NAMALWA (cell line): ENCODE measurements at places on chromosomes 4 and X.

DNA sequence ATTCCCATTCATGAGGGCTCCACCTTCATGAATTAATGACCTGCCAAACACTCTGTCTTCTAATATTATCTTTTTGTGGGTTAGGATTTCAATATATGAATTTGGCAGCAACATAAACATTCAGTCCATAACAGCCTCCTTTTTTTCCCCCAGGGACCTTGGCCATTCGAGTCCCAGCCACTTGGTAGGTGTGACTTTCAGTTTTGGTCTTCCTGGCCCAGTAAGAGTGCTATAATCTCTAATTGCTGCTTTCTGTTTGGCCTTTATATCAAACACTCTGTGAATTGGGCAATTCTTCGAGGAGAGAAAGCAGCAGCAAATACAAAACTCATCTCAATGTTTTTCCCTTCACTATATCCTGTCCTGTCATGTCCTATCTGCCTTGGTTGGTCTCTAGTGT, 12.4 kb upstream of the RADX start:
- no peak for DNase-seq

DNA sequence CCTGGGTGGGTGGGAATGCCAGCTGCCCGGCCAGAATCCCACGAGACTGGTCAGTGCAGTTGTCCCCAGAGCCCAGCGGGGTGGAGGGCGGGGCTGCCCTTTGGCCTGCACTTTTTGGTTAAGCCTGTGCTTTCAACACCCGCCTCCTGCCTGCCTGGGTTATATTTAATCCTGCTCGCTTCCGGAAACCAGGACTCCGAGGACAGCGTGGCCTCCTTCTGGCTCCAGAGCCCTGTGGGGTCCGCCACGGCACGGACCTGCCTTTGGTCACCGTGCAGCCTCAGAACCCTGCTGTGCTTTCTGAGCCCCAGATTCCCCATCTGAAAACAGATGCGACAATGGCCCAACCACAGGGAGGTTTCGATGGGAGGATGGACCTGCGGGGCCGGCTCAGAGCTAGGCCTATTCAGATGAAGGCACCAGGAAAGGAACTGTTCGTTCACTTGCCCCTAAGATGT, 29.4 kb upstream of the KIAA0232 start:
- no peak for DNase-seq

- DNase-seq = peak; percentile 16
Observed at GRCh38 chrX:105191878-105192277, 28.6 kb downstream of the TEX13A start.

DNA sequence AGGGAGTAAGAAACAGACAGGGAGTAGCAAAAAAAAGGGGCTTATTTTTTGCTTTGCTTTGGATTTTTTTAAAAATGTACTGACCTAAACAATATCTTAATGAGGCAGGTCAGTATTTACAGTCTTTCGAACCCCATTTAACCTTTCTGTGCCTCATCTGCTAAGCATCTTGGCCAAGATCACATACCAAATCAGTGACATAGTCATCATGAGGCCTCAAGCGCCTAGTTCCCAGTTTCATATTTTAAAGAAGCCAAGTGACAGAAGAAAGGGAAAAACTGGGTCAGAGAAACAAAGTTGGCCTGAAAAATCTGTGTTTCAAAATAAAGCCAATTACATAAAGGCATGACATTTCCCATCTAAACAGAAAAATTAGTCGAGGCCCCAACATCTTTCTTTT, 94.6 kb upstream of the WDR44 start:
- DNase-seq = no peak

- DNase-seq = no peak
Observed at GRCh38 chrX:68584221-68584620, 63.2 kb upstream of the STARD8 start.

- DNase-seq = no peak
Observed at GRCh38 chrX:131745942-131746489, 202.1 kb downstream of the OR13H1 start.

- no peak for DNase-seq
Observed at GRCh38 chr4:138775489-138775888, 240.1 kb upstream of the NOCT start.

GRCh38 chr4:79338148-79338547, 12.3 kb upstream of the NAA11 start:
- peak; percentile 13 for DNase-seq

DNA sequence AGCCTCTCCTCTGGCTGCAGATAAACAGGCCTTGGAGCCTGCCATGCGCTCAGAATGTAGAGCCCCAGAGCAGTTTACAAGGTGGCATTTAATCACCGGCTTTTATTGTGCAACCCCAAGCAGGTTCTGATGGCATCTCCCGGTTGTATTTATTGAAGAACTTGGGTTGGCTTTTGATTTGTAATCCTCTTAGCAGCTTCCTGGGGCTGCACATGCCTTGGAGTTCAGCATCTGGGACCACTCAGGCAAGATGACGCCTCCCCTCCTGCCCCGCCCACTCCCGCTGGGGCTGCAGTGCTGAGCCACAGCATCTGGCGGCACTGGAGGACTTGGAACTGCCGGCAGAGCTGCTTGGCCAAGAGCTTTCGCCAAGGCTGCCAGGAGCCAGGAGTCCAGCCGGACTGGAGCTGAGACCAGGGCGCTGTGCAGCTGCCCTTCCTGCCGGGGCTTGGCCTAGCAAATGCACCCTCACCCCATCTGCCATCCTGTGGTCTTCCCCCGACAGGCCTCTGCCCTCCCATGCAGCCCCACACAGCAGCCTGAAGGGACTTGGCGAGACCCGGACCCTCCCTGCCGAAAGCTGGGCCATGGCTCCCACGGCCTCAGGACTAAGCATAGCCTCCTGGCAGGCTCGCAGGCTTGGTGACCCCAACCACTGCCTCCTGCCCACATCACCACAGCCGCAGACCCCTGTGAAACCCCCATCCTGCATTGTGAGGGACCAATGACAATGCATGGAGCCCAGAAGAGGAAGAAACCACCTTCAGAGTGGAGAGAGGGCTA, 5.4 kb downstream of the HTRA3 start:
- no peak for DNase-seq

- DNase-seq = no peak
Observed at GRCh38 chrX:36071061-36071460, 151.5 kb downstream of the CFAP47 start.

GRCh38 chrX:94751611-94752010, 1077.6 kb downstream of the FAM133A start:
- peak; percentile 1 for DNase-seq

GRCh38 chr4:1640190-1640589, 43.9 kb downstream of the FAM53A start:
- no peak for DNase-seq

DNA sequence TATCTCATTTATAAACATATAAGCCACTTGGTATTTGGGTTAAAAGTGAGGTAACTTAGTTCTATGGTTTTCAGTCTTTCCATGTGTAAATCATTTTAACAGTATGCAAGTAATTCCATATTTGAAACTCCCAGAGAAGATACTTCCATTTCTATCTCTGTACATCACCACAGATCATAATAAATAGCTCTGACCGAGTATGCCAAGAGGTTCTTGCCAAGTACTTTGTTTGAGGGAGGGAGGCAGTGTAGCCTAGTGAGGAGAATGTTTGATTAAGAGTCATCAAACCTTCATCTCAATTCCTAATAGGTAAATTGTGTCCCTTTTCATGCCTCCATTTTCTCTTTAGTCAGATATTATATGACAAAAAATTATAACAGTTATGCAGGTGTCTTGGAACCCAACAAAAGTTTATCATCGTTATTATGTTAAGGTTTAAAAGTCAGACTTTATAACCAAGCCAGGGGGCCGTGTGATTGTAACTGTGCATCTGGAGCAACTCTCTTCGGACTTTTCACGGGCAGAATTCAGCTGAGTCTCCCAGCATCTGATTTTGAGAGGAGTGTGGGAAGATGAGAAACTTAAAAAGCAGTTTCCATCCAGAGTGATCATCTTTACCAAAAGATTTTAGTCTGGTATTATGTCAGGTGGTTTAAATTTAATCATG, 123.8 kb downstream of the ANK2 start:
- no peak for DNase-seq

GRCh38 chr4:59700651-59701050, 1499.5 kb upstream of the ADGRL3 start:
- DNase-seq = no peak

GRCh38 chrX:123298026-123298425, 113.9 kb downstream of the GRIA3 start:
- no peak for DNase-seq

DNA sequence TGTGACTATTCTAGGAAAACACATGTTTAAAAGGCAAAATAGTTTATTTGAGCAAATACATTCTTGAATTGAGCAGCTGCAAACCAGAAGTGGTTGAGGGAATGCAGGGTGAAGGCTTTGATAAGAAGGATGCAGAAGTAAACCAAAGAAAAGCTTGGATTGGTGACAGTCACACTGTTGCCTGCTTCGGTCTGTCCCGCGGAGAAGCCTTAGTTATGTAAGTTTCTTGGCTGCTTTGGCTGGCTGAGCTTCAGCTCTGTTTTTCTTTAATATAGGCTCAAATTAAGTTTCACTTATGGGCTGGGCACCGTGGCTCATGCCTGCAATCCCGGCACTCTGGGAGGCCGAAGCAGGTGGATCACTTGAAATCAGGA, 67.6 kb downstream of the FAM53A start:
- no peak for DNase-seq

DNA sequence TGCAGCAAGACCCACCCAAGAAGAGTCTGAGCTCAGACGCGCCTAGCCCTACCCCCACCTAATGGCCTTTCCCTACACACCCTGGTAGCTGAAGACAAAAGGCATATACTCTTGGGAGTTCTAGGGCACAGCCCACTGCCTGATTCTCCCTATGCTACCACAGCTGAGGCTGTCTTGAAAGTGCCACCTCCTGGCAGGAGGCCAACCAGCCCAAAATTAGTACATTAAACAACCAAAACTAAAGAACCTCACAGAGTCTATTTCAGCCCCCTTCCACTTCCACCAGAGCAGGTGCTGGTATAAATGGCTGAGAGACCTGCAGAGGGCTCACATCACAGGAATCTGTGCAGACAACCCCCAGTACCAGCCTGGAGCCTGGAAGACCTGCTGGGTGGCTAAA, 119.1 kb downstream of the HMGN5 start:
- peak; percentile 11 for DNase-seq

- peak; percentile 16 for DNase-seq
Observed at GRCh38 chr4:94171616-94172015, 36.0 kb upstream of the SMARCAD1 start.

GRCh38 chr4:106594291-106594952, 225.8 kb upstream of the GIMD1 start:
- DNase-seq = no peak

- no peak for DNase-seq
Observed at GRCh38 chr4:24845902-24846301, 50.5 kb downstream of the SOD3 start.

DNA sequence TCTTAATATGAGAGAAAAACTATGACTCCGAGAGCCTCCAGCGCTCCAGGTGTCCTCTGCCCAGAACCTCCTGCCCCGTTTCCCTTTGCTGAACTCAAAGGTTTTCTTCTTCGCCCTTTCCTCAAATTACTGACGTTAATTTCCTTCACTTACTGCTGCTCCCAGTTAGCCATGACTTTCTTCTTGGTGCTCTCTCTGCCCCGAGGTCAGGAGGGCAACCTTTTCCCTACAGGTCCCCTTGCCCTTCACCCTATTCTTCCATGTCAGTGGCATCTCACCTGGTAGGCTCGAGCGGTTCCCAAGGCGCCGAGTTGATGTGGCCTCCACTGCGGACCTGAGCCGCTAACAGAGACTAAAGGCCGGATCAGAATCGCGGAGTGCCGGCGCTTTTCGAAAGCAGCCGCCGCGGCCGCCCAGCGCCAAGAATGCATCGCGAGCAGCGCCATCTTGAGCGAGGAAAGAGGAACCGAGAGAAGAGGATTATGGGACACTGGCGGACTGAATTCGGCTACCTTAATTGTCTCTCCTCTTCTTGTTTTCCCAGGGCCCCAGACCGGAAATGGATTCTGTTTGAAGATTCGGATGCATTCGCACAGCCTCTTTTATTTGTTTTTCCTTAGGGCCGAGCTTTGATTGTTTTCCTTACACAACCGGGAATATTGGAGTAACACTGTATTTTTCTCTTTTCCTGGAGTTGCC, at the start of gene ABCB7:
Gene ABCB7 (minus strand): TSS at position 457 of the 699 bp plus-strand sequence. CDS start 11 bp downstream, at position 446.
- peak; percentile 78 for DNase-seq

DNA sequence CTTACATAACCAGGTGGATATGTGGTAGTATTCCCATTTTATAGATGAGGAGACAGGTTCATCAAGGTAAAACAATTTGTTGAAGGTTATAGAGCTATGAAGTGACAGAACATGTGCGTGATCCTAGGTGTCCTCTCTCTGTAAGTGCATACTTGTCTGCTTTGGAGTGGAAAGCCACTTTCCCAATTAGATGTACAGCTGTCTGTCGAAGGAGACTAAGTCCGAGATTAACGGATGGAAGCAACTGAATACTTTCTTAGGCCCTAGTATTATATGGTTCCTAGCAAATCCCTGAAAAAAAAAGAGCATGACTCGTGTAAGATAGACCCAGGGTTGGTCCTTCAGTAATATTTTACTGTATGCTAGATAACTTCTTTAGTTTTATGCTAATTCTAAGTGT, 19.7 kb downstream of the TMEM131L start:
- DNase-seq = no peak

GRCh38 chrX:148806145-148806870, 305.9 kb downstream of the AFF2 start:
- no peak for DNase-seq

- DNase-seq = no peak
Observed at GRCh38 chrX:4110964-4111363, 397.5 kb upstream of the PRKX start.

- DNase-seq = no peak
Observed at GRCh38 chrX:124605511-124605910, 259.1 kb downstream of the SH2D1A start.

DNA sequence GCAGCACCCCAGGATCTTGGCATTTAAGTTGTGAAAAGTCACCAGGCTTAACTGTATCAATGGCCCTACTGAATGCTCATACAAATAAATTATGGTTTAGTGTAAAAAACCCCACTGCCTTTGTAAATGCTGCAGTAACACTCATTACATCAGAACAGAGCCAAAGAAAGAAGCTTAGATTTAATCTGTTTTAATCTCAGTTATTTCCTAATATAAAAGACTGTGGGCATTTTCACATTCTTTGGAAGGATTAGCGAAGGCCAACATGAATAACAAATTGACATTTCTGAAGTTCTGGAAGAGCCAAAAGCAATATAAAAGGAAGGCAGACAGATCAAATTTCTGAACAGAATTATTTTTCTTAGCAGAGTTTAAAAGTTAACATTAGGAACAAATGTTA, 140.0 kb upstream of the HCCS start:
- DNase-seq = no peak
